ENCODE measurements at places on chromosomes 13 and 19. TPM values are rescaled to one million over a fixed set of nuclear protein-coding genes. Genes with fewer than 3 reads are reported as not detected.

ZNF266 gene
- 15.4 TPM for total RNA-seq

GRCh38 chr13:38606699-38607535 lies 80.0 kb upstream of the FREM2 start:
- no peak overlapping the region for H3K4me3 ChIP-seq
- H3K36me3 ChIP-seq: no peaks in the 10 kb centered on the region
- no peaks in the 10 kb centered on the region for H3K27me3 ChIP-seq
- H3K4me1 ChIP-seq: no peaks in the 10 kb centered on the region
- DNase-seq: no peak

- peak; percentile 90 for DNase-seq
- no peak overlapping the region for H3K4me3 ChIP-seq
- H3K27me3 ChIP-seq: no peaks in the 10 kb centered on the region
Observed at GRCh38 chr19:45632468-45633196, 6.6 kb downstream of the EML2 start.

DNA sequence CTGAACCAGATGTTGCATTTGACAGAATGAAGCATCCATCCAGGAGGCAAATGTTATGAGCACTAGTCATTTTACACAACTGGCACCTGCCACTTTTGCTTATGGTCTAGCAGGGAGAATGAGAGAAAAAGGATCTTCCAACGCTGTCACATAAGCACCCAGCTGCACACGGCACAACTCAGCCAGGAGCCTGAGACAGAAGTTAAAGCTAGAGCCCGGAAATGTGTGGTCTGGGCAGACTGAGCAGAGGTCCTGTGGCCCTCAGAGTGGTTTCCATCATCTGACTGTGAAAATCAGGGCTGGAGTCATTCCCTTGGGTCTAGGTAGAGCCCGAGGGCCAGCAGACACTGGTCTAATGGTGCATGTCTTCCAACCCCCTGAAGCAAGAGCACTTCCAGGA lies 78.4 kb upstream of the XPO4 start:
- H3K4me3 ChIP-seq: no peak overlapping the region
- no peaks in the 10 kb centered on the region for H3K4me1 ChIP-seq
- no peaks in the 10 kb centered on the region for H3K36me3 ChIP-seq
- H3K27ac ChIP-seq: no peak overlapping the region
- no peak for DNase-seq
